Stimulated activated CD4-positive, alpha-beta T cell treated with anti-CD3 and anti-CD28 coated beads, TNF-alpha, amount 100 ng/mL, for 48 hours (primary cell): ENCODE measurements at places on chromosomes 2 and 18.

GRCh38 chr2:75337619-75338018 lies 138.3 kb upstream of the TACR1 start:
- no peak for DNase-seq

- no peak for DNase-seq
Observed at GRCh38 chr18:27656167-27656778, 471.2 kb upstream of the CHST9 start.

GRCh38 chr2:29742656-29743055 lies 178.7 kb downstream of the ALK start:
- no peak for DNase-seq

- DNase-seq, result no peak
Observed at GRCh38 chr2:74481961-74482800, 617 bp downstream of the CCDC142 start.

- no peak for DNase-seq
Observed at GRCh38 chr2:97970293-97971060, 25.3 kb downstream of the TMEM131 start.

- DNase-seq, result no peak
Observed at GRCh38 chr2:224709301-224709700, 6.9 kb downstream of the CCDC195 start.

- DNase-seq, result no peak
Observed at GRCh38 chr2:72936660-72937355, 19.5 kb downstream of the EMX1 start.

DNA sequence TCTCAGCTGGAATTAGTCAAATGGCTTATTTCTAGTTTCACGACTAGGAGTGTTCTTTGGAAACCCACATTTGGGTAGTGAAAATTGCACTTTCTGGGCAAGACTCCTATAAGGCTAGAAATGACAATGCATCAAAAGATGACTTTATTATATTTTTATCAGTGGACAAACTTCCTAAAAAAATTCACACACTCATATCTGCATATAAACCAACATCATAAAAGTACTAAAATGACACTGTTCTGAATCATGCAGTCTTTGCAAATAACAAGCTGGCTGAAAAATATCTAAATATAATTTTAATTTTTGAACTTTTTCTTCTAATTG lies 17.6 kb downstream of the MXD1 start:
- DNase-seq, result no peak

- DNase-seq, result no peak
Observed at GRCh38 chr18:75207310-75208154, 1.4 kb downstream of the PTGR3 start.

GRCh38 chr2:41877114-41877678 lies 170.6 kb upstream of the PKDCC start:
- no peak for DNase-seq

- DNase-seq, result no peak
Observed at GRCh38 chr2:159098361-159098760, 129.9 kb downstream of the TANC1 start.
